ENCODE measurements at places on chromosomes 7 and 10.
A peak's percentile ranks its signal among the peaks of the same experiment; 100 is the strongest.

DNA sequence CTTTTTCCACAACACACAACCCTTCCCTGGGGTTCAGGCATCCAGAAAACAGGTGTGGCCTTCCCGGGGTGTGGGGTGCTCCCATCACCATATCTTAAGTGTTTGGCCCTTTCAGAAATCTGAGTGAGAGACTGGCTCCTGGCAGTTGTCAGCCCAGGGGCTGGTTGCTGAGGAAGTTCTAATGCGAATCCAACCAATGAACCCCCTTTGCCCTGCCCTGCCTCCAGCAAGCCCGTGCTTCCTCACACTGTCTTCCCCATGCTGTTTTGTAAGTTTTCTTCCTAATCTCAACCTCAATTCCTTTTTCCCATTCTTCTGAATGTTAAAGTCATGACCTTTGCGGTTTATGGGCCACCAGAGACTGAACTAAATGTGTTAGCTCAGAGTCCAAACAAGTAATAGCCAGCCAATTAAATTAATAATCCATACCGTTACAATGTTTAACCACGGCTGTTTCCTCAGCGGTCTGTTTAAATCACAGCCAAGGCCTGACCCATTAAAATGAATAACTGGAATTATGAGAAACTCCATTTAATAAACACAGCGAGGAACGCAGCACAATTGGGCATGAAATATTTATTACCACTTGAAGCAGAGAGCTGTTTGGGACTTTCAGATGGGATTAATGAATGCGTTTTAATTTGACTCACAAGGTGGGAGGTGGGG, 90.9 kb upstream of the TCF7L2 start:
- no peak for DNase-seq

GRCh38 chr10:49243139-49243538, 54.9 kb upstream of the TMEM273 start:
- DNase-seq: no peak

DNA sequence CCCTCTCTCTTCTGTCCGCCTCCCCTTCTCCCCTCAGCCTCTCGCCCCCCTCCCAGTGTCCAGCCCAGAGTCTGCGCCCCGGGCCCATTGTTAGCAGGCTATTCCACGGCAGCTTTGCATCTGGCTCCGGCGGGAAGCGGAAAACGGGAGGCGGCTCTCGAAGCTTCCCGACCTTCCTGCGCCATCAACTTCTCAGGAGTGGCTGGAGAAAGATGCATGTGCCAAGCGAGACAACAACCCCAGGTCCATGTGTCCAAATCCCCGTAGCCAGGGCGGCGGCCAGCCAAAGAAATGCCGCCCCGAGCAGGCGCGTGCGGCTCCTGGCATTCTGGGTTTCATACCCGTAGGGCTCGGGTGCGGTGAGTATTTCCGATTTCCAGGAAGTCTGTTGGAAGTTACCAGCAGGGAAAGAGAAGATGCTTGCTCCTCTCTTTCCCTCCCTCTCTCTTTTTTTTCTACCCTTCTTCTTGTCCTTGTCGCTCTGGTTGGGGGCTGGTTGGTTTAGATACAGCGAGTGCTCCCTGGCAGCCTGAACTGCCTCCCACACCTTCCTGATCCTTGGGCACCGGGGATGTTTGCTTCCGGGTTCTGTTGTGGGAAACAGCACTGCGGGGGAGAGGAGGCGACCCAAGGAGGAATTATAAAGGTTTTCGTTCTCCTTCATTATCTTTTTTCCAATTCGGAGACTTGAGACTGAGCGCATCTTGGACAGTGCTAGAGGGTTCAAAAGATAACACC, 1.2 kb upstream of the HOXA2 start:
- DNase-seq: no peak

DNA sequence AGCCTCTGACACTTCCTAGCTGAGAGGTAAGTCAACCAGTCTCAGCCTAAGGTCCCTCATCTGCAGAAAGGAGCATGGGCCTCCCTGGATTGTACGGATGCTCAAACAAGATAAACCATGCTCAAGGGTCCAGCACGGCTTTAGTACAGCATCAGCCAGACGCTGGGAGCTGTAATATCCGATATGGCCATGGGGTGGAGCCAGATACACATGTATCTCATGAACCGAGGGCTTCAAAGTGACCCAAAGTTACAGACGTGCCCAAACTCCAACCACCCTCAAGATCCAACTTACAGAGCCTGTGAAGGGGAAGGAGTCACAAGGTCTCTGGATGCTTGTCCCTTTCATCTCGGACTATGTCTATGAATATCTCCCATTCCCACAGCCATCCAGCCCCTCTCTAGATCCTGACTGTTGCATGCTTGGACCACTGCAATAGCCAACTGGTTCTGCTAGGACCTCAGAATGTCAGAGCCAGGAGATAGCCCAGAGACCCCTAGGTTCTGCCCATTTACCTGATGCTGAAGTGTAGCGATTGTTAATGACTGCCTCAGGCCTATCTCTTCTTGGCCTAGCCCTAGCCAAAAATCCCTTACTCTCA, 142.4 kb downstream of the SH3PXD2A start:
- peak; percentile 90 for DNase-seq

- peak; percentile 70 for DNase-seq
Observed at GRCh38 chr7:38932509-38933168, 23.6 kb upstream of the VPS41 start.

- no peak for DNase-seq
Observed at GRCh38 chr10:50866317-50866716, 19.1 kb downstream of the A1CF start.

- no peak for DNase-seq
Observed at GRCh38 chr7:103857435-103857834, 132.0 kb downstream of the RELN start.

DNA sequence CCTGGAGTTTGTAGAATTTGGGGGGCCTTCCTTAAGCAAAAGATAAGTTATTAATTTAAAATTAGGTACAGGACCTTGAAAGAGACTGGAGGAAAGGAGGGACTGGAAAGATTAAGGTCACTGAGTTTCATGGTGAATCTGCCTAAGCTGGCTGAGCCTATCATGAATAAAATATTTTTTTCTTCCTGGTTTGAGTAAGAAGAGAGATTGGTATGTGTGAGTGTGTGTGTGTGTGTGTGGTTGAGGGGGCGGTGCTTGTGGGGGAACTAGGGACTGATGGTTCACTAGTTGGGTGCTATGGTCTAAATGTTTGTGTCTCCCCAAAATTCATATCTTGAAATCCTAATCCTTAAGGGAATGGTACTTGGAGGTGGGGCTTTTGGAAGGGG, 142.5 kb upstream of the PRKCQ start:
- DNase-seq: peak; percentile 20
